ENCODE measurements at places on chromosomes 12 and 14.

- no peak for DNase-seq
Measured at GRCh38 chr14:68103853-68104252, 284.3 kb downstream of the RAD51B start.

DNA sequence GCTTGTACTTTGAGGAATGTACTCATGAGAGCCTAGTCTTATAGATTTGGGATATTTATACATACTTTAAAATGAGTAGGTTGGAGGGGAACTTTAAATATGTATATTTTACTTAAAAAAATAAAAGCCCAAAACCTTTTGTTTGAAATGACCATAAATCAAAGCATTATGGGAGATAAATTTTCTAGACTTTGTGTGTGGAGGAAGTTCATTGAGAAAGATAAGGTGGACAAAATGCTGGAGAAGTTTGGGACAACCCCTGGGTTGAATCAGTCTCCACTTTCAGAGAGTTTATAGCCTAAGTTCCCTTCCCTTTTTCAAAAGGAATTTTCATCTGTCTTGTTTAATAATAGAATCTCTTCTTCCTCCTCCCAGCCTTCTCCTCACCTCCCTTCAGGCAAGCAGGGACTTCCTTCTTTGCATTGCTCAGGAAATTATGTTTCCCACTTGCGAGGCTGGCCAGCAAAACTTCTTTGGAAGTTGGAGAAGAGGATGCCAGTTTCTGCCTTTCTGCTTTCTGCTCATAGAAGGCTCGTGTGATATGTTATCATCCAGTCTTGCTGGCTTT, 54.2 kb downstream of the CHST11 start:
- no peak for DNase-seq

DNA sequence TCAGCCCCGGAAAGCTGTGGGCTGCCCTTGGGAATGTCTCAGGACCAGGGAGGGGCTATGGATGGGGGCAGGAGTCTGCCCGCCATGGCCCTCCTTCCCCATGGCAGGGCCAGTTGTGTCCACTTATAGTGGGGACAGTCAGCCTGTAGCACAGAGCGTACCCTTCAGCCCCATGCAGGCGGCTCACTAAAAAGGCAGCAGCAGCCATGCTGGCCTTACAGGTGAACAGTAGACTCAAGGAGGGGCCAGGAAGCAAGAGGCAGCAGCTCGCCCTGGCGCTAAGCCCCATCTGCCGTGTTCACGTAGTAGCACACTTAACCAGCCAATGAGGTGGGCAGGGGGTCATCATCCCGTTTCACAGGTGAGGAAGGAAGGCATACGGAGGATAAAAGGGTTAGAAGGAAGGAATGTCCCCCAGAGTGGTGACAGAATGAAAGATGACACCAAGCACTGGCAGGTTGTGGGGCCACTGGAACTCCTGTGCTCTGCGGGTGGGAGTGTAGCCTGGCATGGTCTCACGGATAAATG, 52.7 kb downstream of the FAM222A start:
- no peak for DNase-seq

DNA sequence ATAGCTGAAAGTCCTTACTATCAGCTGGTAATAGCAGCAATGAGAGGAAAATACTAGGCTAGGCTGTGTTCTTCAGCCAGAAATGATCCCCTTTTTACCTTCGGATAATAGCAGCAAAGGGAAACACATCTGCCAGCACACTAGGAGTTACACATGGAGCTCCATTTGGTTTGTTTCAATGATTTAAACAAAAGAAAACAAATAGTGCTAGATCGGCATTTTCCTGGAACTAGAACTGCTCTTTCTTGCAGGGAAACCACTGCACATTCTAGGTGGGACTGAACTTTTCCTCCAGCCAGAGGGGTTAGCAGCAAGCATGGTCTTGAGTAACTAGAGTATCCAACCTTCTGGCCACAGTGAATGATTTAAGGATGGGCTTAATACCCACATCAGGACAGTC, 117.6 kb downstream of the PDE6H start:
- no peak for DNase-seq

DNA sequence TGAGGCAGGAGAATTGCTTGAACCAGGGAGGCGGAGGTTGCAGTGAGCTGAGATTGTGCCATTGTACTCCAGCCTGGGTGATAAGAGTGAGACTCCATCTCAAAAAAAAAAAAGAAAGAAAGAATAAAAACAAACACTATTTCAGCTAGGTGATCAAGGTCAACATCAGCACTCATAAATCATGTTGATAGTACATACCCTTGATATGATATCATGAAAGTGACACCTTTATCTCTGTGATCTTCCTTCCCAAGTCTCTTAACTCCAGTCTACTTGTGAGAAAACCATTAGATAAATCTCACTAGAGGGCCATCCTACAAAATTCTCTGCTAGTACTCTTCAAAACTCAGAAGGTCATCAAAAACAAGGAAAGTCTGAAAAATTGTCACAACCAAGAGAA, 44.2 kb upstream of the PTGR2 start:
- DNase-seq = no peak

- DNase-seq = no peak
Measured at GRCh38 chr12:47249082-47249481, 169.3 kb upstream of the AMIGO2 start.

GRCh38 chr14:105943973-105944602, 417.7 kb downstream of the TMEM121 start:
- DNase-seq = no peak
